Immature natural killer cell (primary cell): ENCODE measurements at places on chromosomes 1 and 21.

GRCh38 chr21:45892156-45892915 lies 89.2 kb upstream of the COL6A1 start:
- DNase-seq = no peak
- peaks cover 1% of the 10 kb centered on the region for H3K27me3 ChIP-seq
- no peak overlapping the region for H3K27ac ChIP-seq
- H3K36me3 ChIP-seq = no peaks in the 10 kb centered on the region

DNA sequence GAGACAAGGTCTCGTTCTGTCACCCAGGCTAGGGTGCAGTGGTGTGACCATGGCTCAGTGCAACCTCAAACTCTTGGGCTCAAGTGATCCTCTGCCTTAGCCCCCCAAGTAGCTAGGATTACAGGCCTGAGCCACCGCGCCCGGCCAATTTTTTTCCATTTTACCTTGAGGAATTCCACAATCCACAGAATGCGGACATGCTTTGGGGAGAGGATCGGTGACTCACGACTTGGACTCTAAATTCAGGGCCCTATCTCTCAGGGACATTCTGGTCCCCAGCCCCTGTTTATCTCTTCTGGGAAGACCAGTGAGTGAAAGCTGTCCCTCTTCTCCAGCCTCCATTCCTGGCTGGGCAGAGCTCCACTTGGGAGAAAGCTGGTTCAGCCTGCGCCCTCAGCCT lies 5.2 kb downstream of the PADI1 start:
- no peak for DNase-seq
- no peaks in the 10 kb centered on the region for H3K36me3 ChIP-seq
- H3K27me3 ChIP-seq = peaks cover 5% of the 10 kb centered on the region
- H3K27ac ChIP-seq = no peak overlapping the region
- peaks cover 46% of the 10 kb centered on the region for H3K4me1 ChIP-seq

DNA sequence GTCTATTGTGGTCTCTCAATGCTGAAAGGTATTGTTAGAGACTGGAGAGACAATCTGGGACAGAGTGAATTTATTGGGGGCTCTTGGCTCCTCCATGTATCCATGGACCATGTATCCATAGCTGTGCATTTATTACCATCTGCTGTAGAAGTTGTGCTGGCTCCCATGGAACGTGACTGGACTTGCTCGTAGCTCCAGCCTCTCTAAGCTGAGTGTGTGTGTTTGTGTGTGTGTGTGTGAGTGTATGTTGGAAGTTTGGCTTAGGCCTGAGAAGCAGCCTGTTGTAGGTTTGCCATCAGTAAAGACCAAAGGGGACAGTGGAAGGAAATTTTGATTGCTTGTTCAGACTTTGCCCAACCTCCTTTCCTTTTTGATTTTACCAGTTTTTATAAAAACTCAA lies 105.7 kb upstream of the USP24 start:
- no peak for DNase-seq
- H3K27ac ChIP-seq = no peak overlapping the region
- H3K4me3 ChIP-seq = no peak overlapping the region
- H3K36me3 ChIP-seq = no peaks in the 10 kb centered on the region
- peaks cover 2% of the 10 kb centered on the region for H3K27me3 ChIP-seq
- H3K4me1 ChIP-seq = no peaks in the 10 kb centered on the region

- no peak for DNase-seq
- H3K27ac ChIP-seq = no peak overlapping the region
- H3K4me1 ChIP-seq = peaks cover 9% of the 10 kb centered on the region
- H3K27me3 ChIP-seq = peaks cover 9% of the 10 kb centered on the region
These were observed 6.9 kb downstream of the WNT9A start for GRCh38 chr1:227940791-227941241.

DNA sequence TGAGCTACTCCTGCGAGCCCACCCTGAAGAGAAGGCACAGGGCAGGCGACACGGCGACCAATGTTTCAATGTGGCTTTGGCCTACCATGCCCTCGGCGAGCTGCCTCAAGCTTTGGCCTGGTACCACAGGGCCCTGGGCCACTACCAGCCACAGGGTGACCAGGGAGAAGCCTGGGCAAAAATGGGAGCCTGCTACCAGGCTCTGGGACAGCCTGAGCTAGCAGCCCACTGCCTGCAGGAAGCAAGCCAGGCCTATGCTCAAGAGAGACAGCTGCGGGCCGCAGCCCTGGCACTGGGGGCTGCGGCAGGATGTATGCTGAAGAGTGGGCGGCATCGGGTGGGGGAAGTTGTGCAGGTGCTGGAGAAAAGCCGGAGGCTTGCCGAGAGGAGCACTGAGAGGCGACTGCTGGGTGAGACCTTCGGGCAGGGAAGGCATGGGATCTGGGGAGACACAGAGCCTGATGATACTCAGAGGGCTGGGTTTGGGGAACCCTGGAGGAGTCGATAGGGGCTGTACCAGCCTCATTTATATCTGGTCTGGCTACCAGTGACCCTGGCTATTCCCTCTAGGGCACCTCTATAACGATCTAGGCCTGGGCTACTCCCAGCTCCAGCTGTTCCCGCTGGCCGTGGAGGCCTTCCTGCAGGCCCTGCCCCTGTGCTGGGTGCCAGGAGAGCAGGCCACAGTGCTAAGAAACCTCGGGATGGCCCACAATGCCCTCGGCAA lies 2.3 kb downstream of the TTC24 start:
- peak overlapping the region; percentile 85 for H3K4me3 ChIP-seq
- no peaks in the 10 kb centered on the region for H3K36me3 ChIP-seq
- peak overlapping the region; percentile 82 for H3K27ac ChIP-seq
- H3K27me3 ChIP-seq = peaks cover 2% of the 10 kb centered on the region
- DNase-seq = no peak
- peaks cover 13% of the 10 kb centered on the region for H3K4me1 ChIP-seq
